ENCODE measurements at places on chromosomes 5 and 9.
A peak's percentile ranks its signal among the peaks of the same experiment; 100 is the strongest.

- DNase-seq = no peak
These were observed 97.1 kb downstream of the CFAP95 start for GRCh38 chr9:69917743-69918142.

DNA sequence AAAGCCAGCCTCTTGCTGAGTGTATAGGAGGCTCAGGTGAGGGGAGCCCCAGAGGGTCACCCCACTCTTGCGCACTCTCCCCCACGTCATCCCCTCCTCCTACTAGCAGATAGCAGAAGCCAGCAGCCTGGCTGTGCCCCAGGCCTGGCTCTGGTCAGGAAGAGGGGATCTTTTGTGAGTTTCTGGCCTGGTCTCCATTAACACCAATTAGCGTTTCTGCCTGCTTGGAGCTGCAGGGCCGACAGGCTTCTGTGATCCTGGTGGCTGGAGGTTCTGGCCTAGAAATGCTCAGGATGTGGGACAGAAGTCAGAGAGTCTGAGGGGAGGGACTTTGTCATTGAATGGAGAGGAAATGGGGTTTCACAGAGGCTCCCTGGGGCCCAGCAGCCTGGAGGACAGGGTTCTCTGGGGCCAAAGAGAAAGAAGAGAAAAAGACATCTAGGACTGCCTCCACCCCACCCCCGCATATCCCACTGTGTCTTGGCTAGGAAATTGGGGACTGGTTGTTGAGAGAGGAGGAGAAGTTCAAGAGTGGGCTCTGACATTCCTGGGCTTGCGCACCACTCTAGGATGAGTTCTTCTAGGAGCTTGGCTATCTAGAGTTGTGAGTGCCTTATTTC is 47.5 kb upstream of the ARAP3 start:
- DNase-seq = no peak

DNA sequence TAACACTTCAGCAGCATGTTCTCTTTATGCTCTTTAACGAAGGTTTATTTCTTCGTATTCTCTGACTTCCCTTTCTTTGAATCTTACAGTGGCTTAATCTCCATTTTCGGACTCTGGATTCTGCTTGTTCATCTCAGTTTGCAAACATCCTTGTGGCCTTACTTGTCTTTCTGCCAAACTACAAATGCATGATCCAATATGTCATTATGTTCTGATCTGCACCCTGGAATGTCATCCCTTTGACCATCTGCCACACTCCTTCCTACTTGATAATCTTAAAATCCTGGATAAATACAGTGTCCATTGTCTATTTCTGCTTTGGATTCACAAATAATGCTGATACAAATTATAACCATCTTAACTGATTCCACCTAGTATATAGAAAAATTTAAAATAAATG is 499.2 kb downstream of the CDH18 start:
- DNase-seq = no peak

- no peak for DNase-seq
These were observed 18.7 kb downstream of the PCDHGC5 start for GRCh38 chr5:141507387-141508091.

DNA sequence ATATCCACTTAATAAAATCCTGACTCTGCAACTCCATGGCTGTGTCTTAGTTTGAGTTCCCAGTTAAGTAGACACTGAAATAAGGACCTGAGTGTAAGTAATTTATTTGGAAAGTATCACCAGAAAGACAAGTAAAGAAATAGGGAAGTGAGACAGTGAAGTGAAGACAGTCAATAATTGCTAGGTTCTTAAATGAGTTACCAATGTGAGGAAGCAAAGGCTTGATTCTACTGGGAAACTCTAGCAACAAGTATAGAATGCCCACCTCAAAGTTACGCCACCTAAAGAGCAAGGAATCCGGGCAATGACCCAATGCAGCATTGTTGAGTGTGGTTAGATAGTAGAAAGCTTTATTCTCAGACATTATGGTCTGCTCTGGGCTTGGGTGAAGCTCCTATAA is 383.9 kb downstream of the TLR4 start:
- no peak for DNase-seq

DNA sequence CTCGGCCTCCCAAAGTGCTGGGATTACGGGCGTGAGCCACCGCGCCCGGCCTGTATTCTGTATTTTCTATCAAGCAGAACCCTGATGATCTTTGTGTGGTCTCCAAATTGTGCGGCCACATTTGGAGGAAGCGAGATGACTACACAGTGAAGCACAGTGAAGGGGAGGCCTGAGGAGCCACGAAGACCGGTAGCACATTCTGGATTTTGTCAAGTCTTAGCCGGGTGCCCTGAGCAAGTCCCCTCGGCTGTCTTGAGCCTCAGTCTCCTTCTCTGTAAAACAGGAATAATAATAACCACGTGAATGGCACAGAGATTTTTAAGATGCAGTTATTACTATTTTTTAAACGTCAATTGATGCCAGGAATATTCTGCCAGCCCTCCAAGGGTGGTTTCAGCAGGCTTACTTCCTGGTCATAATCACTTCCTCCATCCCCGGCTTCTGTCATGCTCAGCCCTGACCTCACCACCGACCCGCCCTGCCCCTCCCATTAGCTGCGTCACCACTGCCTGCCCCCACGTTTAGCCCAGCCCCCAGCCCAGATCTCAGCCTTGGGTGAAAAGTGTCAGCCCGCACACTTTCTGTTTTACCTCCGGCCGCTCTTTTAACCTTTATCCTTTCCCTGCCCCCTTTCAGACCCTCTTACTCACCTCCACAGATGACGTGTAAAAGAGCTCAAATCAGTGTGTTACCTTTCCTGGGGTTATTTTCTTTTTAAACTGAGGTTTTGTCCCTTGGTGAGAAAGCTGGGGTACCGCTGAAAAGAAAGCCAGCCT is 27.0 kb upstream of the ERGIC1 start:
- DNase-seq = peak; percentile 82

DNA sequence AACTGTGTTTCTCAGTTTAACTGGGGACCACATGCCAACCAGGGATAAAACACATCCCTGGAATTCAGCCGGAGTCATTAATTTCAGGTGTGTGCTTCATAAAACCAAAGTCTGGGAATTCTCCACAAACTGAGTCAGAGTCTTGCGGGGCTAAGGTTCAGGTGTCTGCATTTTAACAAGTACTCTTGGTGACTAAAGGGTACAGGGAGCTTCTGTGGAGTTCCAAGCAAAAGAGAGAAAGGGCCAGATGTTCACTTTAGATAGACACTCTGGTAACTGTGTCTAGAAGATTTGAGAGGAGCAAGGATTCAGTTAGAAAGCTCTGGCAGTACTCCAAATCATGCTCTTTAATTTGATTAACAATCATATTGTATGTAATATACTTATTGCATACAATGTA is 4.0 kb downstream of the NADK2 start:
- no peak for DNase-seq

DNA sequence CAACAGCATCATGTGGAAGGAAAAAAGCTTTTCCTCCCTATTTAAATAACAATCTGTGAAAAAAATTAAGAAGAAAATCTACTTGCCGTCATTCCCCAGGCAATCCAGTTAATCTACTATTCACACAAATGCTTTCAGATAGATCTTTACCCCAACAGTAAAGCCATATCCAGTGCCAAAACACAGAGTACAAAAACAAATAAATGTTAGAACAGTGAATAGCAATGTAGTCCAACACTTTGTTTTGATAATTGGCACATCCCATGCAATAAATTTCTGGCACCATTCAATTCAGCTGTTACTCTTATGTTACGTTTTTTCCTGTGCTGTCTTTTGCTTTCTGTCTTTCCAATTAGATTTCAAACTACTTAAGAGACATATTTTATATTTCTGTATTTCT is 2245.5 kb upstream of the WWC1 start:
- DNase-seq = no peak

- DNase-seq = no peak
These were observed 433.6 kb downstream of the PIK3R1 start for GRCh38 chr5:68648944-68649857.

GRCh38 chr5:34005681-34006080 is 2.2 kb downstream of the AMACR start:
- no peak for DNase-seq

- DNase-seq = no peak
These were observed 94.0 kb downstream of the ZNF608 start for GRCh38 chr5:124652514-124652819.

- DNase-seq = no peak
These were observed 248.7 kb downstream of the SEMA5A start for GRCh38 chr5:9297134-9297533.

- no peak for DNase-seq
These were observed 200.1 kb downstream of the GAPVD1 start for GRCh38 chr9:125461636-125462190.

Data from stimulated activated CD8-positive, alpha-beta memory T cell treated with anti-CD3 and anti-CD28 coated beads, Interleukin-12 subunit alpha, Interleukin-12 subunit beta, amount 100 ng/mL, for 4 hours (primary cell).